ENCODE measurements at places on chromosomes 16 and 17.

- DNase-seq, result no peak
These were observed 2.3 kb downstream of the MRC2 start for GRCh38 chr17:62629556-62630364.

GRCh38 chr17:17761894-17762743 lies 74.7 kb downstream of the SREBF1 start:
- DNase-seq, result no peak

GRCh38 chr17:13323990-13324389 lies 277.7 kb downstream of the HS3ST3A1 start:
- no peak for DNase-seq

- no peak for DNase-seq
These were observed 30.3 kb downstream of the CACNA1H start for GRCh38 chr16:1182950-1183907.

- no peak for DNase-seq
These were observed 142.2 kb downstream of the RAB11FIP4 start for GRCh38 chr17:31533546-31534155.

DNA sequence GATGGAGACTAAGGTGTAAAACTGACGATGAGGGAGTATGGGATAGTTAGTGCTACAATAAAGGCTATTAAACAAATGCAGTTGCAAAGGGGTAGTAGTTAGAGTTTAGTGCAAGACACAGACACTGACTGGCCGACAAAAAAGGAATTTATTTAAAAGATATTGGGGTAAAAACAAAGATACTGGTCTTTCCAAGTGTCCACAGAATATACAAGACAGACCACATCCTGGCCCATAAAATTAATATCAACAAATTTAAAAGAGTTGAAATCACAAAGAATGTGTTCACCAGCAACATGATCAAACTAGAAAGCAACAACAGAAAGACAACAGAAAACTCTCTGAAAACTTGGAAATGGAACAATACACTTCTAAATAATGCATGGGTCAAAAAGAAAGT lies 54.7 kb downstream of the CFDP1 start:
- DNase-seq, result no peak

- no peak for DNase-seq
These were observed 6.2 kb upstream of the CBFA2T3 start for GRCh38 chr16:88983165-88983564.

DNA sequence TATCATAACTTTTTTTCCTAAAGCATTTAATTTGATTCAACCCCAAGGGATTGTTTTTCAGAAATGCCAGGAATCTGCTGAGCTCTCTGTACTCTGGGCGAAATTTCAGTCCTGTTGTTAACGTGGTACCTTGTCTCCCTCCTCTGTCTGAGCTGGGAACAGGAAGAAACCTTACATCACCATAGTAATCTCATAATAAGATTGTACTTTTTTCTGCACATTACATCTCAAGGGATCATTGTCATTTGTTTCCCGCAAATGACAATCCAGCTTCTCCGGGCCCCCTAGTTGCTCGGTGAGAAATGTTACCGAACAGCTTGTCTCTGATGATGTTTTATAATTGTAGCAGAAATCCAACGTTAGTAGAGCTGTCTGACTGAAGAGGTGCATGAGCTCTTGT lies 152.7 kb upstream of the ERCC4 start:
- DNase-seq, result no peak

DNA sequence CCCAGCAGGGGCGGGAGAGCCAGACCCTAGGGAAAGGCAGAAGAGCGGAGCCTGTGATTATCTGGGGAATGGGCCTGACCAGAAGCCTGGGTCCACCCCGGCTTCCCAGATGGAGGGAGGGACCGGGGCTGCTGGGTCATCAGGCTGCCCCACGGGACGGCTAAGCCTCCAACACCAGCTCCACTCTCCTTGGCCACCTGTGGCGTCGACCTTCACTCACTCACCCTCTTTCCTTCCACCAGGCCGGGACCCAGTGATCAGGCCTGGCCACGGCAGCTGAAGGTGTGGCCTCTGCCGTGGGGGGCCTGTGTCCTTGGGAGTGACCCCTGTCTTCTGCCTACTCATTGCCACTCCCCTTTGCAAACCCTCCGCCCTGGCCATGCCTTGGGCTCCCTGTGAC lies 22.4 kb upstream of the ABCC3 start:
- DNase-seq, result no peak

DNA sequence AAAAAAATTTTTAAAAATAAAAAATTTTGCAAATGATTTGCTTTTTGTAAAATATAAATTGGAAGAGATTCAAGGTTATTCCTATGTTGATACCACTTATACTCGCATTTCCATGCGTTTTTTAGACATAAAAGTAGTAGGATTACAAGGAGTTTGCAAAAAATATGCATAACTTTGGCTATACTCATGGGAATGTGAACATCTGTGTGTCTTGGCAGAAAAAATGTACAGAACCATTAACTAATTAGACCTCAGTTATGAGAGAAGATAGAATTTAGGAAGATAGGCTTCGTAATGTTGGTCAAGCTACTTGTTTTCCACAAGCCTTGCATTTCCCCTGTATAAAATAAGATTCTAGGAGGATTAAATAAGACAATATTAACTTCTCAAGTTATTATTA lies 61.1 kb upstream of the VPS4A start:
- no peak for DNase-seq

- DNase-seq, result no peak
These were observed 28.7 kb upstream of the DDX52 start for GRCh38 chr17:37671824-37672547.

DNA sequence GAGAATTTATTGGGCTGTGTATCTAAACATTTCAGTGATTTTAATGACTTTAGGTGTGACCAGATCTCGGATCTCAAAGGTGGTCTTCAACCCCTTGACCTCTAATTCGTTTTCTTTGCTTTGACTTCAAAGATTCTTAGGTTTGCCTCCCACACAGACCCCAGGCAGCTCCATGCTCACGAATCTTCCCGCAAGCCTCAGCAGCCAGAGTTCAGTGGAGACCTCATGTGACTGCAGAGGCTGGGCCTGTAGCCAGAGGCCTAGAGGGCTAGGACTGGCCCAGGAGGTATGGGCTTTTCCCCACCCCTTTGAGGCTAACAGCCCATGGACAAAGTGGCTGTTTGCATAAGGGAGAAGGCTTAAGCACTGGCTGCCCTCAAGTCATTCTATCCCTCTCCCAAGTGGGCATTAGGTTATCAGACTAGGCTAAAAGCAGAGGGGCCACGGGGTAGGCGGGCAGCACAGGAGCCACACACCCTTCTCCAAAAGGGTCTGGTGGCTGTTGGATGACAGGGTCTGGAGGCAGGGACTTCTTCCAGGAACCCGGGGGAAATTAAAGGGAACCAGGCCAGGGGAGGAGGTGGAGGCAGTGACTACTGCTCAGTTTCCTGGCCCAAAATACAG lies 3.0 kb downstream of the HIRIP3 start:
- no peak for DNase-seq

GRCh38 chr17:18031955-18032354 lies 7.0 kb downstream of the ATPAF2 start:
- DNase-seq, result no peak

- DNase-seq, result peak; percentile 83
These were observed 5.0 kb downstream of the CORO6 start for GRCh38 chr17:29617481-29618271.

Data from T-helper 2 cell (primary cell).